Stimulated activated CD4-positive, alpha-beta T cell treated with anti-CD3 and anti-CD28 coated beads, Interleukin-4, amount 100 ng/mL, for 1 hour (primary cell): ENCODE measurements at places on chromosomes 12 and 14.

- no peak for DNase-seq
Observed at GRCh38 chr12:64991121-64991611, 129.9 kb downstream of the WIF1 start.

GRCh38 chr14:80560800-80561657 is 349.7 kb upstream of the DIO2 start:
- DNase-seq: no peak

- DNase-seq: peak; percentile 51
Observed at GRCh38 chr14:73785834-73786635, 65.6 kb upstream of the PTGR2 start.

- DNase-seq: no peak
Observed at GRCh38 chr12:124698211-124698997, 131.0 kb upstream of the NCOR2 start.

DNA sequence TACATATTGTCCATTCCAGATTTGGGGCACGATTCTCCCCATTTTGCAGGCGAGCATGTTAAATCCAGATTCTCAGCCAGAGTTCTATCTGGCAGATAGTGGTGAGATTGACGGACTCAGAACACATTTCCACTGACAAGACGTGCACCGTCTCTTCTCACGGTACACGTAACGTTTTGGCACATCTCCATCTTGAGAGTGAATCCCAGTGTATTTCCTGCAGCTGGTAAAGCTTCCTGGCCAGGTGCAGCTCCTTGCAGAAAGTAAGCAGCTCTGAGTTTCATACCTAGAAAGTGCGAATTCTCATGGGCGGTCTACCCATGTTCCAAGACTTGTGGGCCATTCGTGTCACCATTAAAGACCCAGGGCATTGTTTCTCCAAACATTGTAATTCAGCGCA is 102.6 kb downstream of the TSPAN9 start:
- DNase-seq: no peak

- DNase-seq: no peak
Observed at GRCh38 chr14:32169191-32169590, 32.7 kb upstream of the RNU6-7 start.
